Gastroesophageal sphincter (tissue), 4 donors: ENCODE measurements at places on chromosomes 11 and 22. TPM values are rescaled to one million over a fixed set of nuclear protein-coding genes. Genes with fewer than 3 reads are reported as not detected.

SCGB2A2 gene
- total RNA-seq: not detected

DNA sequence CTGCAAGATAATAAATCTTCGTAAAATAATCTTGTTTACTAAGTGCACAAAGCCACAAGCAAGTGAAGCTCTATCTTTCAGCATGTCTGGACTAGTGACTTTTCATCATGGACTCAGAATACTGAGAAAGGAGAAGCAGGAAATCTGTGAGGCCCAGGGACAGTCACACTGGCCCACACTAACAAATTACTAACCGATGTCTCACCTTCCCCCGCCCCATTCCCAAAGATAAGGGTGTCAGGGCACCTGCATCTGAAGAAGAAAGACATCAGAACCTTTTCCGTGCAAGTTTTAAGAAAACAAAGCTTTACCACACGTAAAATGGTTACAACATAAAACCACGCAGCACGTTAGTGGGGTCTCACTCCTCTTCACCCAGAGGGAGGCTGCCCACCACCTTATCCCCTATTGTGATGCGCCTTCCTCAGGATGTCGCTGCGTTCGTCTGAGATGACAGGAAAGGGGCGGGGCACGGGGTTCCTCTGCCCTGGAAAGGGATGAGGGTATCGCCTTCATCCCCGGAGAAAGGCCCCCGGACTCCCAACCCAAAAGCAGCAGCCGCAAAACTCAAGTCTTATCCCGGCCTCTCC is 616 bp downstream of the BTBD10 start:
- H3K36me3 ChIP-seq: no peaks in the 10 kb centered on the region
- ATAC-seq: peak; percentile 57
- peak overlapping the region; percentile 51 for H3K4me3 ChIP-seq

DNA sequence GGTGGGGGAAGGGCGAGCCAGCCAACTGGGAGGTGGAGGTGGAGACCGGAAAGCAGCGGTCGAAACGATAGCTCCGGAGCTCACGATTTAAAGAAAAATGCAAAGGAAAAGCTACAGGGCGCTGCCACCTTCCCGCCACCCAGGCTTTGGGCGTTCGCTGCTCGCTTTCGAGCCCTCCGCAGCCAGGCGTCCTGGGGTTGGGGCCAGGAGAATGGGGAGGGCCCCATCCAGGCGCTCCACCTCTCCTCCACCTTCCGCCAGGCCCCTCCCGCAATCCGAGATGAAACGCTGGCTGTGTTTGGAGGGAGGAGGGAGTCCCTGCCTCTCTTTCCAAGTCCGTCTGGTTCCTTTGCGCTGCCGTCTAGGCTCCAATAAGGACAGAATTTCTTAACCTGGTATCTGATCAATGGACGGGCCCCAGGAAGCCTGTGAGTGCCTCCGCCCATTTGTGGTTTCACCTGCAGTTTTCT is 483 bp upstream of the ABTB2 start:
- no peaks in the 10 kb centered on the region for H3K27me3 ChIP-seq
- ATAC-seq: peak; percentile 48
- no peaks in the 10 kb centered on the region for H3K36me3 ChIP-seq
- H3K4me1 ChIP-seq: peaks cover 14% of the 10 kb centered on the region
- peak overlapping the region; percentile 87 for H3K27ac ChIP-seq

GRCh38 chr11:70184396-70184795 is 18.7 kb upstream of the FADD start:
- peaks cover 11% of the 10 kb centered on the region for H3K27me3 ChIP-seq
- no peak overlapping the region for H3K27ac ChIP-seq
- no peaks in the 10 kb centered on the region for H3K36me3 ChIP-seq
- no peak overlapping the region for H3K4me3 ChIP-seq
- no peak for ATAC-seq

DNA sequence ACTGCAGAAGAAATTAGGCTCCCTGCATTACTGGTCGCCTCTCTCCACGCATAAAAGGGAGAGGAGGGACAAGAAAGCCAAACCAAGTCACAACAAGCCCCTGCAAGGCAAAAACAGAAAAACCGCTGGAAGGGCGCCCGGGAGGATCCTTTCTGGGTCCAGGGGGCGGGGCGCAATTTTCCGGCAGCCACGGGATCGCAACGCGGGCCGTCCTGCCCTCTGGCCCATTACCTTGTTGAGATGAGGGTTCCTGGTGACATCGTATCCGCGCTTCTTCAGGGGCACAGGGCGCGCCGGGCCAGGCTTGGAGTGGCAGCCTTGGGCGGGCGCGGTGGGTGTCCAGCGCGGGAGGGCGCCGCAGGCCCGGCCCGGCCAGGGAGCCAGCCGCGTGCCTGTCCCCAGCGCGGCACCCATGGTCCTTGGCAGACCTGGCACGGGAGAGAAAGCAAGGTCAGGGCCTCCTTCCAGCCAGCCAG is 847 bp downstream of the ME3 start:
- no peaks in the 10 kb centered on the region for H3K27me3 ChIP-seq
- peak overlapping the region; percentile 95 for H3K27ac ChIP-seq
- H3K4me1 ChIP-seq: no peaks in the 10 kb centered on the region
- H3K4me3 ChIP-seq: peak overlapping the region; percentile 61
- peak; percentile 66 for ATAC-seq

- H3K27me3 ChIP-seq: no peaks in the 10 kb centered on the region
- ATAC-seq: peak; percentile 82
- H3K4me3 ChIP-seq: no peak overlapping the region
- H3K4me1 ChIP-seq: no peaks in the 10 kb centered on the region
Measured at GRCh38 chr11:12318791-12319438, 58.5 kb upstream of the PARVA start.

EFCAB6 gene
- total RNA-seq: 3.8 TPM

- H3K27me3 ChIP-seq: no peaks in the 10 kb centered on the region
- no peak overlapping the region for H3K27ac ChIP-seq
- no peak for ATAC-seq
- no peaks in the 10 kb centered on the region for H3K36me3 ChIP-seq
Measured at GRCh38 chr22:23655891-23656475, 23.9 kb upstream of the DRICH1 start.

LYVE1 gene
- total RNA-seq: 33.2 TPM

DNA sequence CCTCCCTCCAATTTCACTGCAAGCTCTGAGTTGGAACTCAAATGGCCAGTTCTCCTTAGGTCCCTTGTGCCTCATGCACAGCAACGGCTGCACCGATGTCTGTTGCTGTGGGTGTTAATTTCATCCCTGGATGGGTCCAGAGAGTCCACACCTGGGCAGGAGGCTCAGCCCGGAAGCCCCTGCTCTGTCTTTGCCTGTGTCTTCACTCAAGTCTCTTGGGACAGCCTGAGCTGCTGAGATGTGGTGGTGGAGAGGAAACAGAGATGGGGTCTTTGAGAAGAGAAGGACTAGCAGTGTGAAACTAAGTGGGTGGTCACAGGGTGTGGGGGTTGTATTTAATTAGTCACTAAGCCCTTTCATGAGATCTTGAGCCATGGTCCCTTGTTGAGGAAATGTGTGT is 109.3 kb downstream of the NECTIN1 start:
- no peak overlapping the region for H3K27ac ChIP-seq
- H3K36me3 ChIP-seq: no peaks in the 10 kb centered on the region
- H3K4me3 ChIP-seq: no peak overlapping the region
- no peak for ATAC-seq
- peaks cover 25% of the 10 kb centered on the region for H3K27me3 ChIP-seq

HTR3B gene
- total RNA-seq: not detected

CNTF gene
- 1.4 TPM for total RNA-seq

DNA sequence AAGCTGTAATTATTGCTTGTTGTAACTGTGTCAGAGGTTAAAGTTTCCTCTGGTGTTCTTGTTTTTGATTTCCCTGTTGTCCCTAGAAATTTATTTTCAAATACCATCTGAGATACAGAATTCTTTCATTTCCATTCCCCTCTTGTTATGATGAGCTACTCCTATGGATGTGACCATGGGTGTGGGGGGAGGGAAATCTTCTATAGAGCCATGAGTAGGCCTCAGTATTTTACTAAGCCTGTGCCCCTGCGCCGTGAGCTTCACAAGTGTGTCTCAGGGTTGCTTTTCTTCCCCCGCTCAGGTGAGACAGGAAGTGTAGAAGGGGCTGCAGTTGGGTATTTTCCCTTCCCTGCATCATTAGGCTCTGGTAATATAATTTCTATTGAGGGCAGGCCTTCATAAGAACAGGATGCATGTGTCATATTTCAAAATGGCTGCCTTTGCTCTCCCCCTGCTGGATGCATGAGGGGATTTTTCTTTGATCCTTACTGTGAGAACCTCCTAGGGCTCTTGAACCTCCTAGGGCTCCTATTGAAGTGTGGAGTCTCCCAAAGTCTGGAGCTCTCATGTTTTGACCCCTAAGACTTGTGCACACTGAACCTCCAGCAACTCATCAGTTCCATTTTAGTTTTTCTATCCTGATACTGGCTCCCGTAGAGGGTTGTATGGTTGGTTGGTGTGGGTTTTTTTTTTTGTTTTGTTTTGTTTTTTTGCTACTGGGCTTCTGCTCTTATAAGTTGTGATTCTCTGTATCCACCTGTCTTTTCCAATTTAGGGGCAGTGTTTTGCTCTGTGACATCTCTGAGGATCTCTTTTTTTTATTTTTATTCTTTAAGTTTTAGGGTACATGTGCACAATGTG is 658.2 kb downstream of the NTM start:
- no peaks in the 10 kb centered on the region for H3K36me3 ChIP-seq
- H3K4me3 ChIP-seq: no peak overlapping the region
- no peaks in the 10 kb centered on the region for H3K27me3 ChIP-seq
- H3K27ac ChIP-seq: no peak overlapping the region
- ATAC-seq: peak; percentile 63
- H3K4me1 ChIP-seq: no peaks in the 10 kb centered on the region

DNA sequence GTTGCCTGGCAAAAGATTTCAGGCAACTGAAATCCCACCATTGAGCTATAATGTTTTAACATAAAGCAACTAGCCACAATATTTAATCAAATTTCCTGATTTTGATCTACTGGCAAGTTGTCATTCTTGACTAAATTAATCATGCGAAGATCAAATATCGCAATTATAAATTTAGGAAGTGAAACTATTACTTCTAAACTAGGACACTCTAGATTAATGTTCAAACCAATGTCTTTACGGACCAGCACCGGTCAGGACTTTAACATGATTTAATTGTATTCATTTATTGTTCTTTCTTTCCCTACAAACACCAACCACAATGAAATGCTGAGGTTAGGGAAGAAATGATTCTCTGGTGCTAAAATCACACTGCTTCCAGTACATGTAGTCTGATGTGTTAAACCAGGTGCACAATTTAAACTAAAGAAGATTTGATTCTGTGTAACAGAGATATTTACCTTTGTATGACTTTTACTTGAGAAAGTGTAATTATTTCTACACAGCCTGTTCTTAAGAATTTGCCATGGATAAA is 14.9 kb downstream of the GAS2 start:
- no peak overlapping the region for H3K27ac ChIP-seq
- no peak overlapping the region for H3K4me3 ChIP-seq
- no peak for ATAC-seq
- H3K4me1 ChIP-seq: no peaks in the 10 kb centered on the region
- H3K27me3 ChIP-seq: no peaks in the 10 kb centered on the region
- H3K36me3 ChIP-seq: no peaks in the 10 kb centered on the region

RASSF10 gene
- total RNA-seq: not detected

DNA sequence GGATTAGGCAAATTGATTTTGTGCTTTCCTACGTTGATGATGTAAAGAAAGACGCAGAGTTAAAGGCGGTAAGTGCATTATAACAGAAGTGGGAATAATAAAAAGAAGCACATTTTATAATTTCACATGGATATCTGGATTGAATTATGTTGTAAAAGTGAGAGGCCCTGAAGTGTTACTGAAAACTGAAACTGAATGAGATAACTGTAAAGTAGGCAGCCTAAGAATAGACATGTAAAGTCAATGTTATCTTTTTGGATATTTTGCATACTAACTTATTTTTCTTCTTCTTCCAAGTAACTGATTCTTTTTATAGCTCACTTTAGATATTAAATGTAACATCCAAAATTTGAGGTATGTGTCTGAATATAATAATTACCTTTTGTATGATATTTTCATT is 28.3 kb downstream of the ANO5 start:
- no peak overlapping the region for H3K27ac ChIP-seq
- no peaks in the 10 kb centered on the region for H3K27me3 ChIP-seq
- H3K36me3 ChIP-seq: no peaks in the 10 kb centered on the region
- no peaks in the 10 kb centered on the region for H3K4me1 ChIP-seq

- no peaks in the 10 kb centered on the region for H3K36me3 ChIP-seq
- H3K4me1 ChIP-seq: peaks cover 96% of the 10 kb centered on the region
- ATAC-seq: no peak
- H3K4me3 ChIP-seq: no peak overlapping the region
Measured at GRCh38 chr22:21861264-21861848, 6.1 kb downstream of the MAPK1 start.

GRCh38 chr11:48050304-48050703 is 69.9 kb downstream of the PTPRJ start:
- no peaks in the 10 kb centered on the region for H3K27me3 ChIP-seq
- no peak for ATAC-seq
- H3K36me3 ChIP-seq: no peaks in the 10 kb centered on the region
- H3K27ac ChIP-seq: no peak overlapping the region
- peaks cover 22% of the 10 kb centered on the region for H3K4me1 ChIP-seq

SNX19 gene
- total RNA-seq: 131 TPM

PRR5 gene
- 4.2 TPM for total RNA-seq

- ATAC-seq: no peak
- no peak overlapping the region for H3K4me3 ChIP-seq
- no peaks in the 10 kb centered on the region for H3K27me3 ChIP-seq
- H3K27ac ChIP-seq: no peak overlapping the region
Measured at GRCh38 chr11:30496935-30497334, 89.2 kb downstream of the MPPED2 start.

DNA sequence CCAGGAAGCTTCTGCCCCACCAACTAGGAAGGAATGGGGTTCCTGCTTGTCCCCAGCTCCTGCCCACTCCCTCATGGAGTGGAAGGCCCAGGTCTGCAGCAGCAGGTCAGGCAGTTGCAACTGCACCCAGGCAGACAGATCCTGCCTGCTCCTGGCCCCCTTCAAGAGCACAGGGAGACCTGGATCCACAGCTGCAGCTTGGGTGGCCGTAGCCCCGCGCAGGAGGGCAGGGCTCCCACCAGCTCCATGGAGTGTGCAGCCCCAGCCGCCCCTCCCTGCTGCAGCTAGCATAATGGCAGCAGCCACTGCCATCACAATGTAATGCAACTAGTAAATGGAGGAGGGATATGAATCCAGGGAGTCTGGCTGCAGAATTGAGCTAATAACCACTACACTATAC is 187.5 kb upstream of the PLET1 start:
- H3K4me3 ChIP-seq: no peak overlapping the region
- H3K36me3 ChIP-seq: no peaks in the 10 kb centered on the region
- no peak overlapping the region for H3K27ac ChIP-seq
- ATAC-seq: no peak
- H3K27me3 ChIP-seq: no peaks in the 10 kb centered on the region
- no peaks in the 10 kb centered on the region for H3K4me1 ChIP-seq

DNA sequence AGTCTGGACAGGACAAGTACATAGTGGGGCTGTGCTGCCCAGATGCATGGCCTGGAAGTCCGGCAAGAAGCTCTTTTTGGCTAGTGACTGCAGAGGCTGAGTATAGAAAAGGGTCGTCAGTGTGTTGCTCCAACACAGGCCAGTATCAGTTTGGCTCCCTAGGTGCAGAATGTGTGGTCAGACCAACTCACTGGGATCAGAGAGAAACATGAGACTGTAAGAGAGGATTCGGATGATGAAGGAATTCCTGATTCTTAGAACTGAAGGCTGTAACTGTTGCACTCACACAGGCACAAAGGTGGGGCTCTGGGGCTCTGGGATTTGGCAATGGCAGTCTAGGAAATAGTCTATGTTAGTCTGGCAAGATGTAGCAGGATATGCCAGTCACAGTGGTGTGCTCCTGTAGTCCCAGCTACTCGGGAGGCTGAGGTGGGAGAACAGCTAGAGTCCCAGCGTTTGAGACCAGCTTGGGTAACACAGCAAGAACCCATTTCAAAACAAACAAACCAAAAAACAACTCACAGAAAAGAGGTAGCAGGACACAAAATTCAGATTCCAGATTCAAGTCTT is 11.1 kb upstream of the UPB1 start:
- ATAC-seq: no peak
- H3K27me3 ChIP-seq: no peaks in the 10 kb centered on the region
- H3K4me3 ChIP-seq: no peak overlapping the region
- H3K36me3 ChIP-seq: no peaks in the 10 kb centered on the region
- H3K27ac ChIP-seq: no peak overlapping the region
- peaks cover 8% of the 10 kb centered on the region for H3K4me1 ChIP-seq
